Stimulated activated CD8-positive, alpha-beta memory T cell treated with anti-CD3 and anti-CD28 coated beads, Interleukin-12 subunit alpha, Interleukin-12 subunit beta, amount 100 ng/mL, for 4 hours (primary cell): ENCODE measurements at places on chromosomes 2 and 18.

DNA sequence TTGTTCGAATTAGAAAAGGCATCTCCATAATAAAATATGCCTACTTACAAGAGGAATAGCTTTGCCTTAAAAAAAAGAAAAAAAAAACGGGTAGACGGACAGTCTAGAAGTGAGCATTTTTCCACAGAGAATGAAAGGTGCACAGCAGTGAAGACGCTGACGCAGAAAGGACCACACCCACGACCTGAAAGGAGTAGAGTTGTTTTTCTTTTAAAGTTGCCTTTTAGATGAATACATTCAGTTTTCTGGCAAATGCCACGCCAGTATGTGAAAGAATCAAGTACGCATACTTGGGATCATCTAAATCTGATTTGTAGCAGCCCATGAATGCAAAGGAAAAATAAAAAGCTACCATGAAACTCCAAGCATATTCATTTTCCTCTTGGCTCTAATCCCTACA lies 809.2 kb upstream of the SOX11 start:
- no peak for DNase-seq

- DNase-seq: no peak
Measured at GRCh38 chr2:235582081-235582686, 88.3 kb downstream of the AGAP1 start.

GRCh38 chr18:22951823-22952222 lies 18.7 kb downstream of the RBBP8 start:
- no peak for DNase-seq

DNA sequence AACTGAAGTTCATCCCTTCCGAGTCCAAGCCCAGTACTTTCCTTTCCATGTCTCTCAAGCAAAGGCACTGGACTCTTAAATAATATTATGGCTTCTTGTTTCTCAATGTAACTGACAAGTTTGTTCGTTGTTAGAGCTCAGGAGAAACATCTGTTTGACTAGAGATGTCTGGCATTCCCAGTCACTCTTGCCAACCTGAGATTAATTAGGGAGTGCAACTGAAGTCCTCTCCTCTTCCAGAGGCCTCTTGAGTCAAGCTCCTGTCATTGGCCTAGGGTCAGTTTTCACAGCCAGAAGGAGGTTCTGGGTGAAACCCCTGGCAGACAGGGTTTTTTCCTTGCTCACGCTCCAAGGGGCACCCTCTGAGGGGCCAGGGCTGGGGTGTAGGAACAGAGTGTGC lies 196.1 kb downstream of the AGPS start:
- DNase-seq: no peak

DNA sequence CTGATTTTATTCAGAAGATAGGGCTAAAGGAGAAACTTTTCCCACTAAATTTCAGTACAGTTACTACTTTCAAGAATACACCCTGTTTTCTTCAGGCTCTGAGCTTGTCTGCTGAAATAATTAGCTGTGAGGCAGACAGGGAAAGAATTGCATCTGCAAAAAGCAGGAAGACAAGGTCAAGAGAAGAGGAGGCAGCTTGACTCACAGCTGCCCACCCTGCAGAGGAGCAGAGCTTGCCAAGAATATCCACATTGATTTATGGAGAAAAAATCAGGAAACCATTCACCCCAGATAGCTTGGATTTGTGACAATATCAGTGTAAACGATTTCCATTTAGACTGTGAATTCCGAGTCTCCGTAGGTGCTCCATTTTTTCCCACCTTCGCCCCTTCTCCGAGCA lies 49.0 kb downstream of the ACTR2 start:
- DNase-seq: no peak

GRCh38 chr2:119429225-119429981 lies 2.3 kb upstream of the TMEM37 start:
- no peak for DNase-seq
